Amygdala (tissue), 56 donors: ENCODE measurements at places on chromosomes 13 and 19.

GRCh38 chr19:14683439-14683838 is 6.4 kb upstream of the ZNF333 start:
- DNase-seq = no peak

DNA sequence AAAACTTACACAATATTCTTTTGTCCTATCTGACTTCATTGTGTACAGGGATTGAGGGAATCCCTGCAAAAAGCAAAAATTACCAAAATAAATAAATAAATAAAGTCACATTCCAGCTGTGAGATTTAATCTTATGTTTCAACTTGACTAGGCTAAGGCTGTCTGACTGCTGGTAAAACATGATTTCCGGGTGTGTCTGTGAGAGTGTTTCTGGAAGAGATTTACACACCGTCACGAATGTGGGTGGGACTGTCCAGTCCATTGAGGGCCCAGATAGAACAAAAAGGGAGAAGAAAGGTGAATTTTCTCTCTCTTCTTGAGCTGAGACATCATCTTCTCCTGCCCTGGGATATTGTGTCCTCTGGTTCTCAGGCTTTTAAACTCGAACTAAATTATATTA is 166.1 kb downstream of the LIG4 start:
- DNase-seq = no peak

GRCh38 chr13:107867701-107868661 is 347.4 kb downstream of the LIG4 start:
- DNase-seq = peak; percentile 21

- DNase-seq = no peak
These were observed at the start of gene TMEM221 for GRCh38 chr19:17448131-17448967. TMEM221 (minus strand) TSS chr19:17448668; CDS start chr19:17448462, 206 bp downstream.

DNA sequence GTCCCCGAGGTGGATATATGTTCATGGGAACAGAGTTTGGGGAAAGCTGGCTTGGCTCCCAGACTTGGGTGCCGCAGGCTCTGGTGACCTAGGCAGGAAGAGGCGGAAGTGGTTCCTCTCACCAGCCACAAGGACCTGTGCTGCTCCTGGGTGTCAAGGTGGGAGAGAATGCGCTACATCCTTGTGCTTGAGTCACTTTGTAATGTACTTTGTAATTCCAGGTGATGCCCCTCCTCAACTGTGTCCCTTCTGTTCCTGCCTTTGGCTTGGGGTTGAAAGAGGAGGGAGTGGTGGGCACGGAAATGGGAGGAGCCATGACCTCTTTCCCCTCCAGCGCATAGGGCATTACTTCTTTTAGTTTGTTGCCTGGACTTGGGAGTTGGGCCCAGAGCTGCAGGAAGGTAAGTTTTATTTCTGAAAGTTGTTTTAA is 10.9 kb downstream of the GARRE1 start:
- DNase-seq = no peak

GRCh38 chr13:85864963-85865530 is 65.8 kb upstream of the SLITRK6 start:
- no peak for DNase-seq

DNA sequence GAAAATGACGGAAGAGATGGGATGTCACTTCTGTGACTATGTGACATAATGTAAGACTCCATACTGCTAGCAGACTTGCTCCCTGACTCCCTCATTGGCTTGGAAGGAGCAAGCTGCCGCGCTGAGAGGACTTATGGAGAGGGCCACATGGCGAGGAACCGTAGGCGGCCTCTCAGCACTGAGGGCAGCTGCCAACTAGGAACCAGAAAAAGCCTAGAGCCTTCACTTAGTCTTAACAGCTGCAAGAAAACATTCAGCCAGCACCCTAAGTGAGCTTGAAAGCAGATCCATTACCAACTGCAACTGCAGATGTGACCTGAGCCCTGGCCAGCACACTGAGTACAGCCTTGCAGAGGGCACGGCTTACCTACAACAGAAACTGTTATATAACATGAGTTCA is 33.9 kb downstream of the USP12 start:
- DNase-seq = no peak

DNA sequence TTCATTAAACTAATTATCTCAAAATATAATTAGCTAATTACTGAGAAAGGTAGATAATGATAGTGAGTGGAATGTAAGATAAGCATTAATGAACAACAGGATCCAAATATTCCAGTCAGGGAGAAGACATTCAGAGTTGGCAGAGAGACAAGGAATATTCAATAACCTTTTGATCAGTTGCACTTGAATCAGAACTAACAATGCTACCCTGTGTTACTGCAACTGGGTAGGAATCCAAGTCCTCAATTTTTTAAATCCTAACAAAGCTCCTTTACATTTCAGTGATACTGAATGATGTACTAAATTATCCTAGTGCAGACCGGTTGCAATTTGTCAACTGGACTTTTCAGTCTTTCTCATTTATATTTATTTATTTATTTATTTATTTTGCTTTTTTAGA is 107.1 kb upstream of the MIR17HG start:
- DNase-seq = no peak

GRCh38 chr19:4425537-4425936 is 23.1 kb downstream of the CHAF1A start:
- no peak for DNase-seq

GRCh38 chr13:53127373-53127772 is 98.8 kb downstream of the OLFM4 start:
- DNase-seq = no peak

DNA sequence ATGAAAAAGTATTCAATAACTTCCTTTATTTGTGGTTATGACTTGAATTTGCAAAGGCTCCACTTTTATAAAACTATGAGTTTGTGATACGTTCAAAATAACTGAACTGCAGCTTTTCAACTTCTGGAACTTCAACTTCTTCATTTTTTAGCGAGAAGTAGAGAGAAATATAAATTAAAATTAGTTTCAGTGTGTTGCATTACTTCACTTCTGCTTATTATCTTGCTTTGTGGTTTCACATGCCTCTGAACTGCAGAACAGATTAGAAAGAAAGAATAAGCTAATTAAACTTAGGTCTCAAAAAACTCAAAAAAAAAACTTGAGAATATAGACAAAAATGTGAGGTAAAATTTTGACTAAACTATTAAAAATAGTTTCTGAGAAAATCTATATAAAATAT is 1073.4 kb downstream of the PCDH17 start:
- no peak for DNase-seq

GRCh38 chr13:110044551-110045111 is 258.2 kb upstream of the IRS2 start:
- no peak for DNase-seq

DNA sequence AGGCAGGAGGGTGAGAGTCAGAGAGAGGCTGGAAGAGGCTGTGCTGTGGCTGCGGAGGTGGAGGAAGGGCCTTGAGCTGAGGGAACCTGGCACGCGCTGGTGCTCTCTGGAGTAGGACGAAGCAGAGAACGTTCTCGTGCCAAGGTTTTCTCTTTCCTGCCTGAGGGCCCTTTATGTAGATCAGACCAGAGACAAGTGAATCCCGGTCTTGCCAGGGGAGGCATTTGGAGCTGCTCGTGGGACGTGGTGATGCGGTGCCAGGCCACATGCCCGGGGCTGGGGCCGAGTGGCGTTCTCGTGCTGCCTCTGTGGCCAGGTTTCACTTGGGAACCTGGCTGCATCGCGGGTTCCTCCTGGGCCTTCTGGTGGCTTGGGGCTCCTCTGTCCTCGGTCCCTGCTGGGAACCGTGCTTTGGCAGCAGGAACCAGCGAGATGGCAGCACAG is 54.2 kb downstream of the KDM4B start:
- DNase-seq = no peak

DNA sequence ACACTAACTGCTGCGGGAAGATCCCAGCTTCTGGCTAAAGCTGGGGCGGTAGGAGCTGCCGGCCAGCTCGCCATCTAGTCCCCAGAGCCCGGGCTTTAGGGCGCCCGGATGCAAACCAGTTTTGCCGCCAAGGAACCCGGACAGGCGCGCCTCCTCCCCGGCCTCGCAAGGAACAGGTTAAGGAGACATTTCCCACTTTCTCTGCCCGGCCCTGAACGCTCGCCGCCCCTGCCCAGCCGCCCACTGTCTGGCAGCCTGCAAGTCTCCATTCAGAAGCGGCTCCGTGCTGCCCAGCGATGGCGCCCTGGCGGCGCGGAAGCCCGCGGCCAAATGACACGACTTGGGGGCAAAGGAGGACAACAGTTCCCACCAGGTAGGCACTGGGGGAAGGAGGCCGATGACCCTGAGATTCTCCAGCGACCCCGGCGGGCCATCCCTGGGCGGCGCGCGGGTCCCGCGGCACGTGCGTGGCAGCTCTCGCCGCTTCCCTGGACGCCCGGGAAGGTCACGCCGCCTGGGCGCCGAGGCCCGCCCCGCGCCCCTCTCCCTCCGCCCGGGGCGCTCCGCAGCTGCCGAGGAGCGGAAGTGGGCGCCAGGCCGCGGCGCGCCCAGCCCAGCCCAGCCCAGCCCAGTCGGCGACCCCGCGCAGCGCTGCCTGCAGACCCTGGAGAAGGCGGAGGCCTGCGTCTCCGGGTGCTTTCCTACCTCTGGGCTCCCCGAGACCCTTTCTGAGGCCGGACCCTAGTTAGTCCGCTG is 42.2 kb upstream of the HNRNPA1L2 start:
- DNase-seq = no peak

GRCh38 chr19:5987077-5987818 is 9.3 kb upstream of the RANBP3 start:
- DNase-seq = peak; percentile 59

GRCh38 chr13:55410398-55411330 is 1730.1 kb upstream of the PRR20A start:
- DNase-seq = no peak

DNA sequence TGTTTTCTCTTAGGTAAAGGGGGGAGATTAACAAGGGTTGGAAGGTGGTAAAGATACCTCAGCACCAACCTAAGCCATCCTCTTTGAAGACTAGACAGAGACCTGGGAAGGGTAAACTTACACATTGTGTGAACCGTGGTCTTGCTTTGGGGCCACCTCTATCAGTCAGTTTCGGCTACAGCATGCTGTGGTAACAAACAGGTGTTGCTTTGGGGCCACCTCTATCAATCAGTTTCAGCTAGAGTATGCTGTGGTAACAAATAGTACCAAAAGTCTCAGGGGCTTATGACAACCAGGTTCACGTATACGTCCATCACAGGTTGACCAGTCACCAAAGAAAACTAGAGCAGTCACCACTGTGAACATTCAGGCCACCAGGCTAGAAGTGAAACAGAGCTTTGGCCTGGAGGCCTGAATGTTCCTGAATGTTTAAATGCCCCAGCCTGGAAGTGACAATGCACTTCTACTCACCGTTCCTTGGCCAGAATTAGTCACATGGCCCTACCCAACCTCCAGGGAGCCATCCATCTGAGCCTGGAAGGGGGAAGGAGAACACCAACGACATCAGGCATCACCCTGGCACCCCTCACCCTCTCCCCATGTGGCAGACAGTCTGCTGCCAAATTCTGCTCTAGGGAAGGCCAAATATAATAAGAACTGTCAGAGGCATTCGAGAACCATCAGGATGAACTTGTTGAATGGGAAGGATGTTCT is 3.8 kb downstream of the FXYD7 start:
- no peak for DNase-seq
